Stomach (tissue), 19 donors: ENCODE measurements at places on chromosomes 6 and 20. TPM values are rescaled to one million over a fixed set of nuclear protein-coding genes. Genes with fewer than 3 reads are reported as not detected.

The SLC25A27 gene
- total RNA-seq: 46.1 TPM

The ATP6V1G2 gene
- total RNA-seq: not detected

The MRPS10 gene
- 37.9 TPM for total RNA-seq

The LRRN4 gene
- total RNA-seq: not detected

The GPX5 gene
- total RNA-seq: not detected

The OR2H2 gene
- not detected for total RNA-seq

The SLC26A8 gene
- total RNA-seq: not detected

The GTF2H4 gene
- 3.9 TPM for total RNA-seq

The TRIM40 gene
- total RNA-seq: not detected

The HCRTR2 gene
- total RNA-seq: not detected

The ZNF831 gene
- 1.3 TPM for total RNA-seq

The LZTS3 gene
- total RNA-seq: 17.5 TPM

The NFATC2 gene
- total RNA-seq: 10.1 TPM

The KCNQ5 gene
- not detected for total RNA-seq

The BPIFB1 gene
- total RNA-seq: 58.9 TPM

The OPRM1 gene
- total RNA-seq: 1.5 TPM

The SLC4A11 gene
- total RNA-seq: 5.8 TPM

The TTI1 gene
- 27.2 TPM for total RNA-seq

DNA sequence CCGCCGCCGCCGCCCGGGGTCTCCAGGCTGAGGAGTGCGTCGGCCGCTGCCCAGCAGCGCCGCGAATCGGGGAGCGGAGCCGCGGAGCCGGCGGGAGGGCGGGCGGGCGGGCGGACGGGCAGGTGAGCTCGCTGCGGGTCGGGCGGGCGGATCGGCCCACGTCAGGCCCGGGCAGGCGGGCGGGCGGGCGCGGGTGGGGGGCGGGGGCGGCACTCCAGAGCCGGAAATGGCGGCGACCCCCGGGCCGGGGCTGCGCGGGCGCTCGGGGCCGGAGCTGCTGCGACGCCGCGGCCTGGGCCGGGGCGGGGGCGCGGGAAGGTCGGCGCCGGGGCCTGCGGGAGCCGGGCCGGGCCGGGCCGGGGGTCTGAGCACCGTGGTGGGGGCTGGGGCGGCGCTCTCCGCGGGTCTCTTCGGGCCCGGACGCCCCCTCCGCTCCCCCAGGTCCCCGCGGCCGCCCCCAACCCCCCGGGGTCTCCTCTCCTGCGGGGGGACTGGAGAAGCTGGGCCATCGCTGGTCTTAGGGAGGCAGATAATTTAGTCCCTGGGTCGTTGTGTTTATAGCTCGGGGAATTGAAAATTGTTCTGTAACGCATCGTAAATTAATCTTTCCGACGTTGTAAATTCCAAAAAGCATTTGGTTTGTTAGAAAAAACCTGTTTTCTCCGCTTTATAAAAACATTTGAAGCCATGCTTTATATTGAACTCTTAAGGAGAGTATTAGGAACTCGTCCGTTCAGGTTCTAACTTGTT is 451 bp downstream of the DNAJC5 start:
- no peak for DNase-seq

DNA sequence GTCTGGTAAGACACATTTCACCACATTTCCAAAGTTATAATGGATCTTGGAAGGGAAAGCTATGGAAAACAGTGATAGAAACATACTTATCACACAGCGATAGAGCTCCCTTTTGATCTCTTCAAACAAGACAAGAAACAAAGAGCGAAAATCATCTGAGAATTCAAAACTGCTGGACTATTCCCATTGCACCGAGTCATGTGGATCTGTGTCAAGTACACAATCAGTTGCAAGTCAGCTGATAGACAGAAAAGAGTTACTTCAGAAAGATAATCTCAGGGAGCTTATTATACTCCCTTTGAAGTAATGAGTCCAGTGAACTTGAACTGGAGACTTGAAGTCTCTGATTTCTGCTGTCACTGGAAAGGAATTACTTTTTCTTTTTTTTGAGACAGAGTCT is 89.7 kb upstream of the GCM1 start:
- no peak for DNase-seq

DNA sequence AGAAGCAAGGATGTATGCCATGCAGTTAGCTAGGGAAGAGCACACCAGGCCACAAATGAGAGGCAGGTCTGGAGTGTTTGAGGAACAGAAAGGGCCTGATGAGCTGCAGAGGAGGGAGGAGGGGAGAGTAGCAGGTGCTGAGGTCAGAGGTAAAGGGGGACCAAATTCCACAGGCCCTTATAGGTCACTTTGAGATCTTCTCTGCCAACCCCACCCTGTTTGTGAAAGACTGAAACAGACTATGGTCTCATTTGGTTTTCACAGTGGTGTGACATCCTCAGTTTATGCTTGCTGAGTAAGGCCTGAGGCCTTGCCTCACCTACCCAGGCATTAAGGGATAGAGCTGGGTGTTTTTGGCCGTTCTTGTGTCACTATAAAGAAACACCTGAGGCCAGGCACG is 187.7 kb upstream of the MYLIP start:
- DNase-seq: no peak

- DNase-seq: peak; percentile 68
Measured at GRCh38 chr6:329888-330691, 37.8 kb downstream of the DUSP22 start.

GRCh38 chr6:148448369-148449012 is 105.9 kb downstream of the SASH1 start:
- no peak for DNase-seq

DNA sequence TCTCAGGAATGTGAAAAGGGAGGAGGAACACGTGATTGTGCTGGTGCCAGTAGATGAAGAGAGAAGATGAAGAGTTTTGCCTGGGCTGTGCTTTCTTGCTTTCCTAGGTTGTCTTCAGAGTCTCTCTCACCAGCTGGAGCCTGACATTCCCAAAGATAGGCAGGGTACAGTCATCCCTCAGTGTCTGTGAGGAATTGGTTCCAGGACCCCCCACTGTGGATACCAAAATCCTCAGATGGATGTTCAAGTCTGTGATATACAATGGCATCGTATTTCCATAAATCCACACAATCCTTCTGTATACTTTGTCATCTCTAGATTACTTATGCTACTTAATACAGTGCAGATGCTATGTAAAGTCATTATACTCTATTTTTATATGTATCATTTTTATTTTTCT is 113.5 kb downstream of the SAMD5 start:
- DNase-seq: no peak

DNA sequence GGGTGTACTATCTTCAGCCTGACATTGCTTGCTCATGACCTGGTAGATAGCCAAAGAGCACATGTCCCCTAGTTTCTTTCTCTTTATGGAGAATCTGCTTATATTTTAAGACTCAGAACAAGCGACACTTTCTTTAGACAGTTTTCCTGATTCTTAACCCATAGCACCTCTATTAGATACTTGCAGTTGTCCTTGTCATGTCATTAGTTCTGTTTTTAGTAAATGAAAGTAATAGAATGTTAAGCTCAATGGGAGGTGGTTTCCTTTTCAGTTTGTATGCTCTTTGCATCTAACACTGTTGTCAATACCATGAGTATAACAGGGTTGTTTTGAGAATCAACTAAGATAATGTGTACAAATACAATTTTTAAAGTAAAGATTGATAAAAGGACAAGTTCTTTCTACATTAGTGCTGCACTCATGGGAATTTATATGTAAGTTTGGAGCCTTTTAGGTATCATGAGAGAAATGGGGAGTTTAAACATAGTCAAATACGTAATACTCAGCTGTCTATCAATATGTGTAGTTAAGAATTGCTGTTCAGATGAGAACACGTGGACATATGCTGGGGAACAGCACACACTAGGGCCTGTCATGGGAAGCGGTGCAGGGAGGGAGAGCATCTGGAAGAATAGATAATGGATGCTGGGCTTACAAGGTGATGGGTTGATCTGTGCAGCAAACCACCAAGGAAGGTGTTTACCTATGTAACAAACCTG is 124.3 kb downstream of the GRM1 start:
- no peak for DNase-seq

DNA sequence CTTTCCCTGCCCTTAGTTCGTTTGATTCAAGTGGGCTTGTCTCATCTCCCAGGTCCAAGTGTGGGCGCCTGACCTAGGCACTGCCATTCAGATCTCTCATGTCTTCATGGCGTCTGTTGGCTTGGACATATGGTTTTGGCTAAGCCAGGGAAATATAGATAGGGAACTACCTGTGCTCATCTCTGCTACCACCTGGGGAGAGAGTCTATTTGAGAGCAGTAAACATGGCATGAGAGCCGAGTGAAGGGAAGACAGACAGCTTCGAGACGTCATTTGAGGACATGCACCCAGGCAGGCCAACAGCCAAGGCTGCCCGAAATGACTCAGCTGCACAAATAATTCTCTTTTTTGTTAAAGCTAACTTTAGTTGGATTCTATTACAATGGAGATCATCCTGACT is 370.7 kb upstream of the AGPAT4 start:
- no peak for DNase-seq

DNA sequence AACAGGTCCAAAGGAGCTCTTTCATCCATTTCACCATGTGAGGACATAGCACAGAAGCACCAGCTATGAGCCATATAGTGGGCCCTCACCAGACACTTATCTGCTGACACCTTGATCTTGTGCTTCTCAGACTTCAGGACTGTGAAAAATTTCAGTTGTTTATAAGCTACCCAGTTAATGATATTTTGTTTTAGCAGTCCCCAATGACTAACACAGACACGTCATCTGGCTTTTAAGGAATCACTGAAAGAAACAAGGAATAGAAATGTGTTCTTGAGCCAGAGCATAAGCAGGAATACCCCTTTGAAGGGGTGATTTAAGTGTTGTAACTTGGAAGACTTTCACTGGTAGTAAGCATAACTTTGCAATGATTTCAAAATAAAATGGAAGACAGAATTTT is 214.7 kb upstream of the PTCHD4 start:
- no peak for DNase-seq

DNA sequence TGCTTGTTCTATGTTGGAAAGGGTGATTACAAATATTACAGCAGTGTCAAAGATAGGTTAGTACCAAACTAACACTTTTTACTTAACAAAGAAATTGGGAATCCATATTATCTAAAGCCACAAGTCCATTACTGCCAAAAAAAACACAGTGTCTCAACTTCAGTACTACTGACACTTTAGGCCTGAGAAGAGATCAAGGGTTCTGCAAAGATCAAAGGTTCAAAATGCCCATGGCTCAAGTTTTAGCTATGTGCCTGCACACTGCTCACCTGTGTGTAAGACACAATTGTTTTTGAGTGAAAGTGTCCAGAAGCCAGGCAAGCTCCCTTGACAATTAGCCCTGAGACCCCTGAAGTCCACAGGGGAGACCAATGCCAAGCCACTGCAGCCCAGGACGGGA is 132.6 kb downstream of the ZMYND8 start:
- no peak for DNase-seq

DNA sequence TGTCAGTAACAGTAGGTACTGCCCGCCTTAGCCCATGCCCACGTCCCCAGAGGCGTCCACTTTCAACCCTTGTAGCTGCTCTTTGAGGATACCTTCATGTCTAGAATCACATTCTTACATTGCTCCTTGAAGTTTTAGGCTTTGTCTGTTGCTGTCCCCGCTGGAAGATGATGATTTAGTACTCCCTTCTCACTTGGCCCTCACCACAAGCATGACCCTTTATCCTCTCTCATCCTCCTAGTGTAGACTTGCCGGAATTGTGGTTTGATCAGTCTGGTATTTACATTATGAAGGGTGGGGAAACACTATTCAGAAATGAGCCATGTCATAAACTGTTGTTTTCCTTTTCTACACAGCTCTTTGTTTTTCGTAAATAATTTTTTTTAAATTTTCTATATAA is 87.4 kb downstream of the ARID1B start:
- DNase-seq: no peak

DNA sequence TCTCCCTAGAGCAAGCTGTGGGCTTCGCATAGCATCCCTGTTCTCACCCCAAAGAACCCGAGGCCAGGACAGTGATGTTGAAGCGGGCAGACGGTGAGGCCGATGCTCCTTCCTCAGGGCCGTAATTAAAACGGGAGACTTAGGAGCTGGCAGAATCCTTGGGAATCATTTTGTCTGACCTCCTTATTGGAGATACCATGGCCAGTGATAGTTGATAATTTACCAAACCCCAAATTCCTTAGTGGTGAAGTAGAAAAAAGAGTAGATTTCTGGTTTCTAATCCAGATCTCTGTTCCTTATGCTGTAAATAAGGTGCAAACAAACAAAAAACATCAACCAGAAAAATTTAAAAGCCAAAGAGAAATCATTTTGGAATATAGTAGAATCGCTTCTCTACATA is 361.1 kb upstream of the AGPAT4 start:
- DNase-seq: no peak

GRCh38 chr6:12601881-12602280 is 114.7 kb upstream of the PHACTR1 start:
- DNase-seq: no peak

DNA sequence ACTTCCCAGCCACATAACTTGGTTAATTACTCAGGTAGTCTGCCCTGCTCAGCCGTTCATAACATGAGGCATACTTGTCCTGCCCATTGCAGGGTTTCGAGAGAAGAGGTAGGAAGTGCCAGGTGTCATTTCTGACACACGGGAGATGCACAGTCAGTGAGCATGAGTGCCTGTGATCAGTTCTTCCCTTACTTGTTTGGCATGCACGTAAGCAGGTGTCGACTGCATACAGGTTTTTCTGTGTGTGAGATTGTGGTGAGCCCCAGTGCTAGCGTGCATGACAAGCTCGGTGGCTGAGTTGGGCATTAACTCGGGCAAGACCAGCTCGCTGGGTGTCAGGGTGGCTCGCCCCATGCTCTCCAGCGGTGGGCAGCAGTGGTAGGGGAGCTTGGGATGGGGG is 51.2 kb upstream of the SLC22A1 start:
- DNase-seq: no peak

GRCh38 chr20:9270831-9271230 is 201.9 kb downstream of the PLCB4 start:
- no peak for DNase-seq

DNA sequence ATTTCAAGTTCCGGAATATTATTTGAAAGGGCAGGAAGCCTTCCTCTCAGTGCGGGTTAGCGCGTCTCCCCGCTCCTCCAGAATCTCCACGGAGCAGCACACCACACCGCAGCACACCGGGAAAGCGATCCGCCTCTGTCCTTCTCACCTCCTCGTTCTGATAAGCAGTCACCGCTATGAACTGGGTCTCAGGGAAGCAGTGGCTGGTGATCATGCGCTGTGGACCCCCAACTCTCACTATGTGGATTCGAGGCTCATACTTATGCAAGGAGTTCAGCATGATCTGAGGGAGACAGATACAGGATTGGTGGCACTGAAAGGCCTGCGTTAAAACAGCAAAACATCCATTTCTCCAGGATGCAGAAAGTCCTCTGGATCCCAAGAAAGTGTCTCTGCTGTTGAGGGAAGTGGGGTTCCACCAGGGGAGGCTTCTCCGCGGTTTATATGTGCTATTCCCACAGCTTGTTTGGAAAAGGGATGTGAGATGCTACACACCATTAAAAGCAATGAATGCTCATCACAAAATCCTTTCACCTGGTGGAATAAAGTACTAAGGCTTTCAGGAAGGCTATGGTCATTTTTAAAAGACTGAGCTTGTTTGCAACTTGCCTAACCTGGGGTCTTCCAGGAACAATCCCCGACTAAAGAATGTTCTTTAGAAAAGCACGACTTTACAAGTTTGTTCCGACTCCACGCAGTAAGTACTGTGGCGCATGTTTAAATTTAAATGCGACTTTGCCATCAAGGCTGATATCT is 1.9 kb downstream of the TBXT start:
- no peak for DNase-seq

GRCh38 chr6:13761361-13762036 is 49.9 kb upstream of the RANBP9 start:
- DNase-seq: no peak

- DNase-seq: no peak
Measured at GRCh38 chr6:16400248-16400760, 161.9 kb downstream of the GMPR start.

- DNase-seq: peak; percentile 65
Measured at GRCh38 chr6:111129013-111129412, 41.7 kb downstream of the SLC16A10 start.
